ENCODE measurements at places on chromosomes 13 and 19. TPM values are rescaled to one million over a fixed set of nuclear protein-coding genes. Genes with fewer than 3 reads are reported as not detected.

The ZNF253 gene
- total RNA-seq: 25.8 TPM

The DPY19L3 gene
- 17.9 TPM for total RNA-seq

The MBD3L3 gene
- total RNA-seq: not detected

The C19orf73 gene
- 1.9 TPM for total RNA-seq

The ZNF792 gene
- total RNA-seq: 34.7 TPM

The RRAS gene
- 12.0 TPM for total RNA-seq

The ZNF226 gene
- total RNA-seq: 51.0 TPM

The SPRED3 gene
- total RNA-seq: 3.8 TPM

The LILRB5 gene
- total RNA-seq: 0.47 TPM

The ZNF626 gene
- 18.6 TPM for total RNA-seq

The CYP4F8 gene
- total RNA-seq: not detected

The CNFN gene
- total RNA-seq: not detected

The LMTK3 gene
- total RNA-seq: 18.5 TPM

The SPATA13 gene
- 107 TPM for total RNA-seq

The KIR3DL1 gene
- total RNA-seq: not detected

The ZNF524 gene
- 31.2 TPM for total RNA-seq

The SLITRK1 gene
- not detected for total RNA-seq

The KLHL1 gene
- total RNA-seq: not detected

The ZIK1 gene
- 11.1 TPM for total RNA-seq

The PEG3 gene
- not detected for total RNA-seq

The PRRG2 gene
- 1.7 TPM for total RNA-seq

The SULT2A1 gene
- not detected for total RNA-seq

The BCAM gene
- not detected for total RNA-seq

The PGLYRP2 gene
- 0.61 TPM for total RNA-seq

The SLITRK6 gene
- total RNA-seq: not detected

All from CD4-positive, alpha-beta memory T cell (primary cell).